Mucosa of gallbladder (tissue), 1 donor: ENCODE measurements at places on chromosomes 7 and 10. TPM values are rescaled to one million over a fixed set of nuclear protein-coding genes. Genes with fewer than 3 reads are reported as not detected.

DNA sequence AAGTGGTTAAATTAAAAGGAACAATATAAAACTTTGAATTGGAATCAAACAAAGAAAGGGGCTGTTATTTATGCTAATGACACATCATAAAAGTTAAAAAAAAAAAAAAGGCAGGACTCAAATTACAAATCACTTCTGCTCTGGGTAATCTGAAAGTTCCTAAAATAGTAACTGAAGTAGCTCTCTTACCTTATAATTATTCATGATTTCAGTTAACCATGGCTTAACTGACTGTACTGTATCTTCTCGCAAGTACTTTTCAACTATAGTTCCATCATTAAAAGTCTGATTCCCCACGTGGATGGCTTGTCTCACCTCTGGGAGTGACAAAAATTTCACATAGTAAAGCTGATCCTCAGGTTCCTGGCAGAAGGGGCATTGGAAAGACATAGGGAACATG lies 82.5 kb downstream of the CPVL start:
- no peak for DNase-seq

DNA sequence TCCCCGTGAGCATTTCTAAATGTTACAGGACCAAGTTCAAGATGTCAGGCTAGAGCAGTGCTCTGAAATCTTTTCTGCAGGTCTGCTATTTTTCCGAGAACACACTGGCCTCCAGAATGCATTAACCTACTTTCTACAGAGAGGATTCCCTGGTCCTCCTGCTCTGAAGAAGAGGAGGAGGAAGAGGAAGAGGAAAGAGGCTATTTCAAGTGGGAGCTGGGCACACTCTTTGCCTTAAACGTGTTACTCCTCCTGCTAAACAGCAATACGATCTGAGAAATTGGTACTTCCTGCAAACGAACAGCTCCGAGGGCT lies 157.4 kb downstream of the FRMD4A start:
- DNase-seq = no peak

GRCh38 chr10:24552346-24553016 lies 171.2 kb downstream of the ARHGAP21 start:
- DNase-seq = peak; percentile 72

DNA sequence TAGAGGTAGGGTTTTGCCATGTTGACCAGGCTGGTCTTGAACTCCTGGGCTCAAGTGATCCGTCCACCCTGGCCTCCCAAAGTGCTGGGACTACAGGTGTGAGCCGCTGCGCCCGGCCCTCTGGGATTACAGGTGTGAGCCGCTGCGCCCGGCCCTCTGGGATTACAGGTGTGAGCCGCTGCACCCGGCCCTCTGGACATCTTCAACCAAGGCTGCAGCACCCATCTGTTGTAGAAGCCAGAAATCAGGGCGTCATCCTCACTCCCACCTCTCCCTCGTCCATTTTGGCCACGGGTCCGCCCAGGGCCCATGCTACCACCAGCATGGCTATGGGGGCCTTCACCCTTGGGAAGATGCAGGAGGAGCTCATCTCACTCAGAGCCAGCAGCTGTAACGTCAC lies 38.5 kb upstream of the EBF3 start:
- no peak for DNase-seq

DNA sequence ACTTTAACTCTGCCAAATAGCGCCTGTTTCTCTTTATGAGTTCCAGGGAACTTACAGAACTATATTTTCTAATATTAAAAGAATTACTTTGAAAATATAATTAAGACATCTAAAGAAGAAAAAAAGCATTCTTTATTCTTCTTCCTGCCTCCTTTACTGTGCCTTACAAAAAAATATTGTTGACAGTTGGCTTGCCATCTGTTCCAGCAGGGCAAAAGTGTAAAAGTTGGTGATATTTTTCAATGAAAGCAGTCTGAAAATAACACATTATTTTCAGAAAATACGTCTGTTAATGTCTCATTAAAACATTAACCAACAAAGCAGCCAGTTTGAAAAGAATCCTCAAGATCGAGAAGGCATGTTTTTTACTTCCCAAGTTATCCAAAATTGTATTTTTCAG lies 1032.2 kb upstream of the LRRTM3 start:
- no peak for DNase-seq

DNA sequence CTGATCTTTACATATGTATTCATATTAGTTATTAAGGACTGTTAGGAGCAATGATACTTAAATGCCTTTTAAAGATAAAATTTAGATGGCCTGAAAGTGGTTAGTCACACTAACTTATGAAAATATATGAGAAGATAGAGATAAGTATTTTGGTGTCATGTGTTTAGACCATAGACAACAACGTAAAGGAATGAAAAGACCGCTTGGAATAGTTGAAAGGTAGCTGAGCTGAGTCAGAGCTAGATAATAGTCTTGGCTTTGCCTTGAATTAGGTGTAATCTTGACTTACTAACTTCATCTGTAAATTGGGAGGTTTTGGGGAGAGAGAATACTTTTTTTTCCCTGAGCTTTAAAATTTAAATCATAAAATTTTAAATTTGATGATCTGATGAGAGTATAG lies 127.0 kb downstream of the LYZL1 start:
- no peak for DNase-seq

DNA sequence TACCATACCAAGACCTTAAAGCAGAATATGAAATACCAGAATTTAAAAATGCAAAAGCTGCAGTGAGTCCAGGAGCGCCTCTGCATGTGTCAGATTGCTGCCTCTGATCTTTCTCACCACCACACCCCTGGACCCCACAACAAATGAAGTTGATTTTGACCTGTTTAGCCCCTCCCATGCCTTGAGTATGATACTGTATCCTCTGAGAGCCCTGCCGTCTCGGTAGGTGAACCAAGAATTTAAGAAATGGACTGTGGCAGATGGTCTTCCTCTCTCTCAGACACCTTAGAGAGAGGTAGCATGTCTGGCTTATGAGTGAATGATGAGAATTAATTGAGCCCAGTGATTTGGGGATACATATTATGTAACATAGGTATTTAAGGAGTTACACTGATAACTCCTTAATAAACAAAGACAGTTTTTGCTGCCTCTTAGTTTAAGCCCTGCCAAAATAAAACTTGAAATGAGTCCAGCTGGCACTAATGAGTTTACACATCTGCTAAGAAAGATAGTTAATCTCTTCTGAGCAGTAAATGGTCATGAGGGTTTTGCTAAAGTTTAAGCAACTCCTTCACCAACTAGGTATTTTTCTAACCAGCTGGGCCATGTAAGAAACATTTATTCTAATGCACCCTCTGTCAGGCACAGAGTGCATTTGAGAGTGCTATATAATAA lies 4.5 kb upstream of the TFPI2 start:
- no peak for DNase-seq

DNA sequence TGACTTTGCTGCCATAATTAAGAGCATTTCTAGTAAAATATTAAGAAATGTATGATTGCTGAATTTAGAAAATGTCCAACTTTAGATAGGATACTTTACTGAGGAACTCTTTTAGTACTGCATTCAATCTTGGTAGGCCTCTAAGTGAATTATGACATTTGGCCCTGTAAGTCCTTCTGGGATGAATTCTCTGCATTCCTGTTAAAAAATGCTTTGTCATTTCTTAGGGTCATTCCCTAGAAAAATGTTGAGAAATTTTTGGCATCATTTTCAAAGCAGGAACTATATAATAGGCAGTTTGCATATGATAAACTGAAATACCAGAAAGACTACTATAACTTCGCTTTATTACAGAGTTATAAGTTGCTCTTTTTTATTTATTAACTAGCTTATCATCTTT lies 69.3 kb upstream of the PRR15 start:
- DNase-seq = no peak

- no peak for DNase-seq
Observed at GRCh38 chr7:93115796-93116195, 2.0 kb downstream of the SAMD9 start.

GRCh38 chr7:73622909-73623797 lies 1.2 kb downstream of the MLXIPL start:
- DNase-seq = no peak

DNA sequence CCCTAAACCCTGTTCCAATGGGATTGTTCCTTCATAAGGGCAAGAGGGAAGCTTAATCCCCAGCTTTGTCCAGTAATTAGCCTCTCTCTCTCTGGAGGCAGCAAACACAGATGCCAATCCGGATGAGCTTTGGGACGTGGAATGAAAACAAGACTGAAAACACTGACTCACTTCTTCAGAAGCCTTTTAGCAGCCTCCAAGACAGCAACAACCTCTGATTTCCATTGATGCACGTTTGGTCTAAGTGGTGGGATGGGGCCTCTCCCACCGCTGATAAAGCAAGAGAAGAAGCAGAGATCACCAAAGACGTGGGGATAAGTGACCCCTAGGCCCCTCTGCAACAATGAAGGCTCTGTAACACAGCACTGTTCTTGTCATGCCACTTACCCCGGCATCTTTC lies 5.8 kb upstream of the GFRA1 start:
- DNase-seq = no peak

GRCh38 chr7:37128327-37129034 lies 320.2 kb downstream of the ELMO1 start:
- no peak for DNase-seq

GRCh38 chr10:84077768-84078167 lies 61.5 kb upstream of the GHITM start:
- DNase-seq = no peak

GRCh38 chr10:45473126-45473525 lies 99.1 kb downstream of the ALOX5 start:
- DNase-seq = no peak

DNA sequence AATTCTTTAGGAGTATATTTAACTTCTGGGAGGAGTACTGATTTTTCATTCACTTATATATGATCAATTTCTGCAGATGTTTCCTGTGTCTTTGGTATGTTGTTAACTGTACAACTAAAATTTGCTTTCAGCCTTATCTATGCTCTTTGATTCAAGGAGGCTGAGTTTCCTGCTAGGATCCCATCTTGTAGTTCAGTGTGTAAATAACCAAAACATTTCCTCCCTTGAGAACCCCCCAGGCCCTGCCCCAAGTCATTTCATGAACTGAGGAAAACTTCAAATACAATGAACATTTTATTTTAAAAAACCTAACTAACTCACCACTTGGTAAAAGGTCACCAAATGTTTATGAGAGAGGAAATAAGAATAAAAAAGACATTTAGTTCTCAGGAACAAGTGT lies 55.5 kb downstream of the VWA2 start:
- DNase-seq = no peak

DNA sequence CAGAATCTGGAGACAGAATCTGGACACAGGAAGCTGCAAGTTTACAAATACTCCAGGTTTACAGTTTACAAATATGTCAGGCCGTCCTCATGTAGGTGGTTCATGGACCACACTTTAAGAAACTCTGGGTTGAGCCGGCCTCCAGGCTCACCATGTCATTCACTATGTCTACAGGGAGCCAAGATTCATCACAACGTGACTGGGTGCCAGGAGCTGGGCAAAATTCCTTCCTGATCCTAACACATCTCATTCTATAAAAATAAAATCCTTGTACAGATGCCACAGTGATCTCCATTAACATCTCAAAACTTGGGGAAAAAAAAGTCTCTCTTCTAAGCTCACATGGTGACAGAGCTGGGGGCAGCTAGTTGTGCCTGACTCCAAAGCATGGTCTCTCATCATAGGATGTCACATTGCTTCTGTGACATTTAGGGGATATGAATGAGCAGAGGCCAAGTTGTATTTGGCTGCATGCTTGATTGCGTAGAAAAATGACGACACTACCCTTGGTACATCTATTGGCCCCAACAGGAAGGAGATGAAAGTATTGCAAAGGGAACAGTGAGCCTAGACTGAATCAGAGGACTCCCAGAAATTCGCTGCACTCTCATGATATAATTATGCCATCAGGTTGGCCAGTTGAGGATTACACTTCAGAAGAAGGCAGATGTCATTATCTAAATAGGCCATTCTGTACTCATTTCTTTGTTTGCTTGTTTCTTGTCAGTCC lies 35.9 kb downstream of the MTURN start:
- no peak for DNase-seq

DNA sequence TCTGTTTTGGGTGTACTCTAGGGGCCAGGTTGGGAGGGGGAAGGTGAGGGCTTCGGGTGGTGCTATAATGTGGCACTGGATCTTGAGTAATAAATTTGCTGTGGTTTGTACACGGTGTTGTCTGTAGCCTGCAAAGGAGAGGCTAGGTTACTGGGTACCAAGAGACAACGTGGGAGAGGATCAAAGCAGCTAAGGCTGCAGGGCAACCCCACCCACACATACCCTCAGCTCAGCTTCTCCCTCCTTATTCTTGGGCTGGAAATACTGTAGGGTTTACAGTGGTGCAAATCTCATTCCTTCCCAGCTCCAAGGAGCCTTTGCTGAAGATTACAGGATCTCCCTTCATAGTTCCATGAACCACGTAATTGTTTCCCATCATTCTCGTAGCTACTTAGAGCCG lies 1.9 kb upstream of the FSCN3 start:
- DNase-seq = no peak

DNA sequence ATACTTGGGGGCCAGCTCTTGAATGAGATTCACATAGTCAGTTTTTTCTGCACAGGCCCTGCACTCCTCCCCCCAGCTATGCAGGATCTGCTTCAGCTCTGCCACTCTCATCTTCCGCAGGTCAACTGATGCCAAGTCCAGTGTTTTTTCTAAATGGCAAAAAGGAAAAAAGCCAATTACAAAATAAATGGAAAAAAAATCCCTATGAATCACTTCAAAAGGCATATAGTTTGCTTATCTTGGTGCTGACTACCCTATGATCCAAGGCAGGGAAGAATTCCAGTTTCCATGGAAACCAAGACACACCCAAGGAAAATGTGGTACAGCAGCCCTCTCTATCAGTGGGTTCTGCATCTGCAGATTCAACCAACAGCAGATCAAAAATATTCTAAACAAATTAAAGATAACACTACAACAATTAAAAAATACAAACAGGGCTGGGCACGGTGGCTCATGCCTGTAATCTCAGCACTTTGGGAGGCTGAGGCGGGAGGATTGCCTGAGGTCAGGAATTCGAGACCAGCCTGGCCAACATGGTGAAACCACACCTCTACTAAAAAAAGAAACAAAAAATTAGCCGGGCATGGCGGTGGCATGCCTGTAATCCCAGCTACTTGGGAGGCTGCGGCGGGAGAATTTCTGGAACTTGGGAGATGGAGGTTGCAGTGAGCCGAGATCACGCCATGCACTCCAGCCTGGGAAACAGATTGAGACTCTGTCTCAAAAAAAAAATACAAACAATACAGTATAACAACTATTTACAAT lies 17.6 kb downstream of the CDNF start:
- DNase-seq = no peak

DNA sequence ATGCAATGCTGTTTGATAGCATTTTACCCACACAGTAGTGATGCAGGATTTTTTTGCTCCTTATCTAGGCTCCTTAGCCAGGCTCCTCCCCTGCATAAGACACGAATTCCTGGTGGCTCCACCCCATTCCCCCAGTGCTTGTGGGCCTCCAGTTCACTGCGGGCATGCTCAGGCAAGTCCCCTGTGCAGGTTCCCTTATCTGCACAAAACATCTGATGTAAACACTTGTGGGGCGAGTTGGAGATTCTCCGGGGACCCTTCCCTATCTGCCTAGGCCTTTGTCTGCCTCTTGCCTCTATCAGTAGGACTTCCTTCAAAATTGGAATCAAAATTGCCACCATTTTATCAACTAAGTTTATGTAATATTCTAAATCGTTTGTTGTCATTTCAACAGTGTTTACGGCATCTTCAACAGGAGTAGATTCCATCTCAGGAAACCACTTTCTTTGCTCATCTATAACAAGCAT lies 5.4 kb upstream of the STK17A start:
- DNase-seq = no peak

The ZNF239 gene
- total RNA-seq = 3.3 TPM

The ST8SIA6 gene
- total RNA-seq = 0.92 TPM

The ZNF107 gene
- total RNA-seq = 6.6 TPM

The FRAT1 gene
- 9.4 TPM for total RNA-seq

The TMEM273 gene
- 35.8 TPM for total RNA-seq

The AGR3 gene
- total RNA-seq = 50.9 TPM

The CYP3A4 gene
- 9.7 TPM for total RNA-seq

The GIMAP6 gene
- total RNA-seq = 20.5 TPM

The GIMAP4 gene
- total RNA-seq = 39.9 TPM

The AGMO gene
- total RNA-seq = 8.3 TPM

The RET gene
- total RNA-seq = 1.6 TPM
